Effector memory CD8-positive, alpha-beta T cell (primary cell): ENCODE measurements at places on chromosomes 1 and 21.
A peak's percentile ranks its signal among the peaks of the same experiment; 100 is the strongest.

DNA sequence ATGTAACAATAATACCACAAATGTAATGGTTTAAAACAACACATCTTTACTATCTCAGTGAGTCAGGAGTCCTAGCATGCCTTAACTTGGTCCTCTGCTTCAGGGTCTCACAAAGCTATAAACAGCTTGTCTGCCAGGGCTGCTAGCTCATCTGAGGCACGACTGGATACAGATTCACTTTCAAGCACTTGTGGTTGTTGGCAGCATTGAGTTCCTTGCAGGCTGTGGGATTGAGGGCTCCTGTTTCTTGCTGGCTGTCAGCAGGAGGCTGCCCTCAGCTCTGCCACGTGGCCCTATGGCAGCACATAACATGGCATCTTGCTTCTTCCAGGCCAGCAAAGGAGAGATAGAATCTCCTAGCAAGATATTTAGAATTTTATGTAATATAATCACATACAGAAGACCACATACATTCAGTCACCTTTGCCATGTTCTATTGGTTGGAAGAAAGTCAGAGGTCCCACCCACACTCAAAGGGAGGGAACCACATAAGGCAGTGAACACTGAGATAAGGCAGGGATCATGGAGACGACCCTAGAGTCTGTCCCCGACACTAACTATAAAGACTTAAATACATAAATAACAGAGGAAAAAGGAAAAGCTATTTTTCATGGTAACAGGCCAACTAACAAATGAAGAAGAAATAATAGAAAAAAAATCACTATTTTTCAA, 18.9 kb upstream of the IPP start:
- DNase-seq = no peak

DNA sequence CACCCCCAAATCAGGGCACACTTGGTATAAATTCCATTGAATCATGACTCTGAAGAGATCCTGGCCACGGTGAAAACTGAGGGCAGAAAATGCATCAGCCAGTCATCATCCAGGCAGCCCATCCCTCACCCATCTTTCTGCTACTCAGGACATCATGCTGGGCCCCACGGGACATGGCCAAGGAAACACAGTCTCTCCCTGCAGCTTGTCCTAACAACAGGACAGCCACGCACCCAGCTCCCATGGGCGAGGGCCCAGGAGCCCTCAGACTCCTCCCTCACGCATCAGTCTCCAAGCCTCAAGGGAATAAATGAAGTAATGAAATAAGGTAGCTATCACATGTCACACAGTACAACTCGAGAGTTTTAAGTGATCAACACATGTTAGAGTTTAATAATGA, 37.8 kb downstream of the ELK4 start:
- no peak for DNase-seq

DNA sequence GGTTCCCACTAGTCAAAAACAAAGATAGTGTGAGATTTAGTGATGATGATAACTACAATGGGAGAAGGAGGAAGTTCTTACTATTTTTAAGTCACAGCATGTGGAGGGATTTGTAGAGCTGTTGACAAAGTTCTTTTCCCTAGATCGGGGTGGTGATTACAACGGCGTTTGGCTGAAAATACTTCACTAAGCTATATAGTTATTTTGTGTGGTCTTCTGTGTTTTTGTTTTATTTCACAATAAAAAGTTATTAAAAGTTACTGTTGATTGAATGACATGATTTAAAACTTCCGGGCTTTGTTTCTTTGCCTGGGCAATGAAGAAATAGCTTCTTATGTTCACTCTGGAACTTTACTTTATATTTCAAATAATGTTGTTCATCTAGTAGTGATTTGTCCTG, 47.3 kb upstream of the SSX2IP start:
- no peak for DNase-seq

DNA sequence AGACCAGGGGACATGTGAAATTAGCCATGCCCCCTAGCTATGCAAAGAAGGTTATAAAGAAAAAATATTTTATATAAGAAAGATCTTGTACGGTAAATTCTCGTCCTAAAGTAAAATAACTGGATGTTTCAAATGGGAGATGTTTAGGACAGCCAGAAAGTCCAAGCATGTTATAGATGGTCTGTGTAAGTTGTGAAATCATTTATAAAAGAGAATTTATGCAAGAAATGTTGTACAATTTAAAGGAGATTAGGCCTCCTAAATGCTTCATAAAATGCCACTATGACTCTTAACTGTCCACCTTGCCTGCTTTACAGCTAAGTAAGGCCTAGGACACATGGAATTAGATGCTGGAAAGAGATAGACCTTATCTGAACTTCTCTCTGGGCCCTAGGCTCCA, 118.1 kb upstream of the POGK start:
- no peak for DNase-seq

- DNase-seq = no peak
These were observed 47.2 kb downstream of the FMN2 start for GRCh38 chr1:240138867-240139266.

DNA sequence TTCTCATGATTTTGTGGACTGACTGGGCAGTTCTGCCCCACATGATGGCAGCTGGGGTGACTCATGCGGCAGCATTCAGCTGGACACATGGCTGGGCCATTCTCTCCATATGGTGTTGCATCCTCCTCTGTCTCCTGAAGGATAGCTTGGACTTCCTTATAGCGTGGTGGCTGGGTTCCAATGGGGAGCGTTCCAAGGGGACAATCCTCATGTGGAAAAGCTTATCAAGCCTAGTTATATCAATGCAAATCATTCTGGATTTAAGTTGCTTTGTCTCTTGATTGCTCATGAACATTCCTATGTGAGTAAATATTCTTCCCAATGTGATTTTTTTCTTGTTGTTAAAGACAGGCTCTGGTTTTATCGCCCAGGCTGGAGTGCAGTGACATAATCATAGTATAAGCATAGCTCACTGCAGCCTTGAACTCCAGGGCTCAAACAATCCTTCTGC, 13.2 kb upstream of the SLC2A1 start:
- no peak for DNase-seq

GRCh38 chr21:34924771-34925419, 124.2 kb downstream of the RUNX1 start:
- DNase-seq = no peak

DNA sequence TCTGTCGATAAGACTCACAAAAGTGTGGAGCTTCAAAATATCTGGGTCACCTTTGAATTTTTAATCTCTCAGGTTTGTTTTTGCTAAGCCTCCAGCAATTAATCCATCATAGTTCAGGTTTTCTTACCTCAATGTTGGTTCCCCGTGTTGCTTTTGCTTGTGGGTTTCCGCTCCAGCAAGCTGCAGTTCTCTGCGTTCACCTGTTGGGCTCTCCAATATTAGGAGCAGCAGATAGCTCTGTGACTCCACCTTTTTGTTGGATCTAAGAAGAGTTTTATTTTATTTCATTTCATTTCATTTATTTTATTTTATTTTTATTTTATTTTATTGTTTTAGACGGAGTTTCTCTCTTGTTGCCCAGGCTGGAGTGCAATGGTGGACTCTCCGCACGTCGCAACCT, 335.5 kb downstream of the COL11A1 start:
- no peak for DNase-seq

- DNase-seq = no peak
These were observed 53.4 kb downstream of the RPS6KA1 start for GRCh38 chr1:26582836-26583460.

DNA sequence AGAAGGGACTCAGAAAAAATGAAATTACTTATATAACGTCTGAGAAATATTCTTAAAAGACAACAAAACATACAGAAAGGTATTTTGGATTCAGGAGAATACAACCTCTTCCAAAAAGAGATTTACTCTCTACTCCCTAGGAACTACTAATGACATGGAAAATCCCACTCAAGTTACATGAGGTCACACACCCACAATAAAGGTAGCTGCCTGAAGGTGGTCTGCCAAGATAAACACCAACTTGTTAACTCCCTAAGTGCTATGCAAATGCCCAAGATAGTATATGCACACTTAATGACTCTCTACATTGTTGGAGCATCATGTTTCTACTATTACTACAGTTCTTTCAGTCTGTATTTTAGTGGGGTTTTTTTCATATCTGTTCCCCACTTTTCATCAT, 26.5 kb downstream of the RERE start:
- no peak for DNase-seq

GRCh38 chr21:44513389-44514217, 26.4 kb downstream of the KRTAP10-1 start:
- DNase-seq = no peak

DNA sequence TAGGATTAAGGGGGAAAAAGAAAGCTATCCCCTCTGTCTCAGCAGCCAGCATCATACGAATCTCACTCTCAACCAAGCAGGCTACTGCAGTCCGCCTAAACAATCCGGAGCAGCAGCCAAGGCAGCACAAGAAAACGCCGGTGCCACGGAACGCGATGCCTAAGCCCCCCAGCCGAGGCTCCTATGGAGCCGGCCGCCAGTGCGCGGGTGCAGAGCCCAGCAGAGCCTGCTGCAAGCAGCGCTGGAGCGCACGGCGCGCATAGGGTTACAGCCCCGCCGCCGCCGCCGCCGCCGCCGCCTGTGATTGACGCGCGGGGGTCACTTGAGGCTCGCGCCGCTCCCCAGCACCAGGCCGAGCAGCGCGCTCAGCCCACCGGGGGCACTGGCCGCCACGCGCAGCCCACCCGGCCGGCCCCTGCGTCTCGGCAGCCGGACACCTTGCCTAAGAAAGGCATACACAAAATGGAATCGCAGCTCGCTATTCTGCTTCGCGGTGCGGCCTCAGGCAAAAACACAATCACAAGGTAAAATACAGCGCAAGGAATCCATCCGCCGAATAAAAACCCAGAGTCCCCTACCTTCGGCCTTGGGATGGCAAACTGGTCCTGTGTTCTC, 780 bp downstream of the HIVEP3 start:
- peak; percentile 22 for DNase-seq

DNA sequence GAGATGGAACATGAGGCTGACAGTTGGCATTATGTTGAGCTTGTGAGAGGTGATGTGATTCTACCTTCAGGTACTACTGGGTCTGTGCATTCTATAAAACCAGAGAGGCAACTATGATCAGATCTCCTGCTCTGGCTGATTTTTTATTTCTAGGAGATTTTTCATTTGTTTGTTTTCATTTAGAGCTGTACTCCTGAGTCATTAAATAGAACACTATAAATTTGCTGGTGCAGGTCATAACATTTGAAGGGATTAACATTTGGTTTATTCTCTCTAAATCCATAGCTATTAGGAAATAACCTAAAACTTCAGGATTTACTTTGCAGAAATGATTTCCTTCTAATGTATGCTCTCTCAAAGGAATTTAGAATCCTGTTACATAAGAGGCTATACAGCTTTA, 42.9 kb downstream of the MAGI3 start:
- DNase-seq = no peak

GRCh38 chr1:209106237-209106741, 477.2 kb upstream of the CAMK1G start:
- no peak for DNase-seq

DNA sequence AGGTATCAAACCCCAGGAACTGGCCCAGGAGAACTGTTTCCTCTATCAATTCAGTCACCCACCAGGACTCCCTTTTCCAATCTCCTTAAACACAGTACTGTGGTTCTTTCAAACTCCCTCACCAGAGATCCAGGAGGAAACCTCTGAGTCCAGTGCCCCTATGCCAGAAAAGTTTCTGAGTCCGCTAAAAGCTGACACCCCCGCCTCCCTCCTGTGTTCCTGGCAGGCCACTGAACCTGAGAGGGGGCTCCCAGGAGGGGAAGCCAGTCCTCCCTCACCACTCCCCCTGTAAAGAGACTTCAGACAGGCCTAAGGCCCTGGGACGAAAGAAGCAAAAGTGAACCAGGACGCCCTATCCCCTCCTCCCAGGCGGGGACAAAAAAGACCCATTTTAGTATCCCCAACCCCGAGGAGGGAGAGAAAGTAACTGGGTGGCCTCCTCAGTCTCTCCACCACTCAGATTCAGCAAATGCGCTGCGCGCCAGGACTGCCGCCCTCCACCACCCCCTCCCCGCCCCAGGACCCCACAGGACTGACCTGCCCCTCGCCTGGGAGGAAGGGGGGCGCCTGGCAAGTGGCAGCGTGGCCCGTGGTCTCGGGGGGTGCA, 624 bp downstream of the SLC41A1 start:
- DNase-seq = no peak

- DNase-seq = no peak
These were observed 2.4 kb downstream of the PGLYRP4 start for GRCh38 chr1:153346077-153346723.

DNA sequence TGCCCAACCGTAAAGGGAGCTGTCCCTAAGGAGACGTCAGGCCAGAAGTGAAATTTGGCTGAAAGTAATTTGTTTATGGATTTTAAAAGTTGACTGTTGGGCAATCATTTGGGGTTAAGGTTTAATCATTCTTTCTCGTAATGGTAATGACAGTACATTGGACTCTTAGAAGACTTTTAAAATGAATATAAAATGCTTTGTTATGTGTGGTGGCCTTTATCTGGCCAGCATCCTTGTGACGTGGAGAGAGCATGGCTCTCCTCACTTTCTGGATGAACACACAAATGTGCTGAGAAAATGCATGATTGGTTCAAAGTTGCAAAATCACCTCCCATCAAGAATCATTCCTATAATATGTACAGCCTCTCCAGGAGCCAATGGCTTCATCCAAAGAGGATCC, 160.2 kb downstream of the DHRS3 start:
- no peak for DNase-seq

DNA sequence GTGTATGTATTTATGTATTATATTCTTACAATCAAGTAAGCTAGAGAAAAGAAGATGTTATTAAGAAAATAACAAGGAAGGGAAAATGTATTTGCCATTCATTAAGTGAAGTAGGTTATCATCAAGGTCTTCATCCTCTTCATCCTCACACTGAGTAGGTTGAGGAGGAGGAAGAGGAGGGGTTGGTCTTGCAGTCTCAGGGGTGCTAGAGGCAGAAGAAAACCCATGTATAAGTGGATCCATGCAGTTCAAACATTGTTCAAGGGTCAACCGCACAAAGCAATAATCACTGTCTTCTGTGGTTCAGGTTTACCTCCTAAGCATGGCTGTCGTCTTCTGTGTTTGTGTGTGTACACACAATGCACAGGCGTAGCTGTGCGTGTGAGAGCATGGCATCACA, 16.9 kb downstream of the URB2 start:
- DNase-seq = no peak

GRCh38 chr1:155003227-155003765, 694 bp downstream of the ZBTB7B start:
- no peak for DNase-seq

GRCh38 chr1:160733898-160734297, 5.1 kb upstream of the SLAMF7 start:
- DNase-seq = no peak

DNA sequence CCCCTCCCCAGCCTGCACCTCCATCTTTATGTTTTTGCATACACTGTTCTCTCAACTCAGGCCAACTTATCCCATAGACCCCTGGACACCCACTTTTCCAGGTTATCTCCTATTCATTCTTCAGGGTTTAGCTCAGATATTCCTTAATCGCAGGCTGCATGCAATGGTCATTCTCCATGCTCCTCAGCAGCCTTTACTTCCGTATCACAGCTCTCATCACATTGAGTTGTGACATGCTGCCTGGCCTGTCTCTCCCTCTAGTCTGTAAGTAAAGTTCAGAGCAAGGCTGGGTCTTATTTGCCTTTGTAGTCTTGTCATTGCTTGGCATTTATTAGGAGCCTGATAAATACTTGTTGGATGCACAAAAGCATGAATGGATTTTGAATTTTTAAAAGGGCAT, 6.9 kb downstream of the DNAJC6 start:
- no peak for DNase-seq

GRCh38 chr1:1989102-1989542, 14.5 kb downstream of the CFAP74 start:
- DNase-seq = no peak
